Endothelial cell of coronary artery (primary cell): ENCODE measurements at places on chromosomes 7 and 10. TPM values are rescaled to one million over a fixed set of nuclear protein-coding genes. Genes with fewer than 3 reads are reported as not detected.

SDK1 gene
- total RNA-seq: 0.81 and 1.5 TPM in 2 replicates

FRMPD2 gene
- under 0.01 TPM in 1 of 2 replicates, not detected in the other for total RNA-seq

SAP25 gene
- total RNA-seq: not detected in 2 replicates

RAPGEF5 gene
- total RNA-seq: 131 and 142 TPM in 2 replicates

STRIP2 gene
- 4.1 and 5.7 TPM in 2 replicates for total RNA-seq

MYO1G gene
- under 0.01 and 0.09 TPM in 2 replicates for total RNA-seq

ZDHHC16 gene
- total RNA-seq: 37.6 and 41.4 TPM in 2 replicates

MRLN gene
- total RNA-seq: not detected in 2 replicates

FAM241B gene
- total RNA-seq: 0.18 and 0.28 TPM in 2 replicates

AUTS2 gene
- total RNA-seq: 0.18 and 1.1 TPM in 2 replicates

LRRC61 gene
- 0.19 TPM in 1 of 2 replicates, not detected in the other for total RNA-seq

TPST1 gene
- 27.3 and 35.0 TPM in 2 replicates for total RNA-seq

CALML5 gene
- total RNA-seq: not detected in 2 replicates

TRIM50 gene
- total RNA-seq: not detected in 2 replicates

PALD1 gene
- total RNA-seq: 25.0 and 57.1 TPM in 2 replicates
